ENCODE measurements at places on chromosomes 6 and 20.

- DNase-seq: no peak
These were observed 171.8 kb upstream of the BMP2 start for GRCh38 chr20:6595704-6596103.

GRCh38 chr6:12356983-12357972 is 67.1 kb downstream of the EDN1 start:
- DNase-seq: no peak

GRCh38 chr6:1609648-1610496 is at the start of gene FOXC1:
TSS of gene FOXC1 (plus strand) at chr6:1609915. CDS start at chr6:1610446, 531 bp downstream.
- no peak for DNase-seq

DNA sequence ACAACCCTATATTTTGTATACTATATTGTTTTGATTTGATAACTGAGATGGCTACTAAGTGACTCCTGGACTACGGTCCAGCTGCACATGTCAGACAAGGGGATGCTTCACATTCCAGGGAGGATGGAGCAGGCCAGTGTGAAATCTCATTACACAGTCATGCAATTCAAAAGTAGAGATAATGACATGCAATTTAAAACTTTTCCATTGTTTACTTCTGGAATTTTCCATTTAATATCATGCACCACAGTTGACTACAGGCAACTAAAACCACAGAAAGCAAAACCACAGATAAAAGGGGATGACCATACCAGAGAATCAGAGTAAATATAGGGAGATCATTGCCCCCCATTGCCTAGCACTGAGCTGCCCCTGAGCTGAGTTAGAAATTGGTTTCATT is 366.4 kb downstream of the BTBD9 start:
- DNase-seq: no peak

DNA sequence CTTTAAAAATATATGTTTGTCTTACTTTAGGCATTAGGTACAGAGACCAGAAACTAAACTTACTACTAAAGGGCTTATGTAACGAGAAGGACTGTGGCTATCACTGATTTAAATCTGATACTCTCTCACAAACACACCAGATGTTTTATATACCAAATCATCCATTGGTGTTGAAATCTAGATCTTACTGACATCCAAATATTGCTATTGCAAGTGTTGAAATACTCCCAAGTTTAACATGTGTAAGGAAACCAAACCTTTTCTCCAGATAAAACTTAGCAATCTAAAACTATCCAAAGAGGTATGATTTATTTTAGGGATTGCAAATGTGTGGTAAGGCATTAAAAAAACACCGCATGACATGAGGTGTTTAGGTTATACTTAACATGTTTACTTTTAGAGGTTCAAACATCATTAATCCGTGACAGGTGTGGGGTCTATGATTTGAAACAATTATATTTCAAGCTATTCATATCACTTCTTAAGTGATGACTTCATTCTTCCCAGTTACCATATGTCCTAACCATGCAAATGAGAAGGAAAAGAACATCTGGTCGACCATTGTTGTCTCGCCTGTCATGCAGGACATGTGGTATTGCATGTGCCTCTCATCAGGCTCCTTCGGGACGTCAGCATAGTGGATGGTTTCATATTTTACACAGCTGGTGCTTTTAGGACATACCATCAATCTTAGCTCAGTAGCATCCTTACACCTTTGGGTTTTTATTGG is 168.3 kb upstream of the SPACA1 start:
- no peak for DNase-seq

- DNase-seq: no peak
These were observed 8.6 kb upstream of the CALHM6 start for GRCh38 chr6:116452531-116452930.

DNA sequence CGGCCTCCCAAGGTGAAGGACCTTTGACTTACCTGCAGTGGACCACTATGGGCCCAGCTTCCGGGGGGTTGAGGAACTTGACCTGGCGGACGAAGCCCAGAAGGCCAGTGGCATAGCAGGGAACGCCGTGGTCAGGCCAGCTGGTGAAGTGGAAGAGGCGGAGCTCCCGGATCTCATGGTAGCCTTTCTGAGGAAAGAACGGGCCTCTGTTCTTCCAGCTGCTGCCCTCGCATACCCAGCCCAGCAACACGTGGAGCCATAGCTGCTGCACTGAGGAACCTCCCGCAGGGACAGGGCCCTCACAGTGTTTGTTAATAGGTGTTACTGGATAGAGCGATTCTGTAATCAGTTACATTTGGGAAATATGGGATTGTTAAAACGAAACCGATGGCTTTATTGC is 492.1 kb upstream of the CHD6 start:
- DNase-seq: no peak

DNA sequence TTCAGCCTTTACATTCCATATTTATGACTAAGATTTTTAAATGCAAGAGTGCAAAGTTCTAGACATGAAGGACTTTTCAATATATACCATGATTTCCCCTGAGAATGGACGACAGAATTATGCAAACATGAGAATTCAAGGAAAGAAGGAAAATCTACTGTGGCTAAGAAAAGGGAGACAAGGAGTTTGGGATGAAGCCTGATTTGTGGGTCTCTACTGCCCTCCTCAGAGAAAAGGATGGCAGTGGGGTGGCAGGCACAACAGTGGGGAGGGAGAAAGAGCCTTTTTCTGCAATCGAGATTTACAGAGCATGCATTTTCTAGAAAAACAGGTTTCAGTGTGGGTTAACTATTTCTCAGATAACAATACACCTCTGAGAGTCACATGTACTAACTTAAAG is 466.9 kb upstream of the NRSN1 start:
- no peak for DNase-seq

DNA sequence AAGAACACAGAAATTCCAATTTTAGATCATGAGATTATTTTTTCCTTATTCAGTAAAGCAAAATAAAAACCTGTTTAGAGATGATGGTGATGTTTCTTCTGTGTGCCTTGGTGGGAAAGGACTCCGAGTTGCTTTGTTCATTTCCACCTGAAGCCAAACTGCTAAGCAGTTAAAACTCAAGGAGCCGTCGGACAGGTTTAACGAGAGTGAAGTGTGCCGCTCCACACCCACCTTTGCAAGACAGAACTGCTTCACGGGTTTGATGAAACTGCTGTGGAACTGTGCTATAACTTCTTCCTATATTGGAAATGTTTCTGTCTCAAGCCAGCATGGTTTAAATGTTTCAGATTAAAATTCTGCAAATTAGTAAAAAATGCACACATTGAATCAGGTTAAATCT is 9.2 kb upstream of the DSP start:
- DNase-seq: no peak

GRCh38 chr20:18802012-18802634 is 11.5 kb upstream of the SCP2D1 start:
- no peak for DNase-seq

DNA sequence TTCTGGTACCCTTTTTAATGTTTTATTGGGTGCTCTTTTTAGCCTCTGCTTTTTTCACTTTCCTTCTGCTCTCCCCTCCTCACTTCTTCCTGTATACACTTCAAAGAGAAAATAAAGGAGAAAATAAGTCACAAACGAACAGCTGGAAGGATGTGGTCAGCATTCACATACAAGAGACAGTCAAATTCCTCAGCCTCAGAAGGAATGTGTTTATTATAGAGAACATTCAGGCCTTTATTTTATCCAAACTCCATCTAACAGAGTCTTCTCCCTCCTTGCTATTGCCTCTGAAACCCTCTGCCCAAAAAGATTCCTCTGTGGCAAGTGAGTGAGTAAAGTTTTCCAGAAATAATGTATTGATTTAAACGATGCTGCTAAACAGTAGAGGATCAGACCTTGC is 490.4 kb downstream of the FRK start:
- DNase-seq: no peak

- no peak for DNase-seq
These were observed 11.2 kb upstream of the GPSM3 start for GRCh38 chr6:32203426-32204267.

- no peak for DNase-seq
These were observed 38.1 kb downstream of the B4GALT5 start for GRCh38 chr20:49675368-49676151.

- DNase-seq: no peak
These were observed 379.0 kb downstream of the THBS2 start for GRCh38 chr6:168874637-168875036.

DNA sequence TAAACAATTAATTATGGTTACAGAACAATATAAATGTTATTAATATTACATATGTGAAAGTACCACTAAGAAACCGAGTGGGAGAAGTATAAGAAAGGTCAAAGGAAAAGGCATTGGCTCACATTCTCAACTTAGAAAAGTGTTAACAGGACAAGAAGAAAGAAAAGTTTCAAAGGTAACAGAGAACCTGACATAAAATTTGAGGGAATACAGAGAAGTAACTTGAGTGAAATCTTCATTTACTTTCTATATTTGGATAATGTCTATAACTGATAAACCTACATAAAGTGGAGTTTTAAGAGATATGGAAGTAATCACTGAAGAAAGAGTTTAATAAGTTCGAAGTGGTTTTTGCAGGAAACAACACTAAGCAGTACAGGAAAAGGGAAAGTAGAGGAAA is 30.1 kb downstream of the REPS1 start:
- DNase-seq: no peak

DNA sequence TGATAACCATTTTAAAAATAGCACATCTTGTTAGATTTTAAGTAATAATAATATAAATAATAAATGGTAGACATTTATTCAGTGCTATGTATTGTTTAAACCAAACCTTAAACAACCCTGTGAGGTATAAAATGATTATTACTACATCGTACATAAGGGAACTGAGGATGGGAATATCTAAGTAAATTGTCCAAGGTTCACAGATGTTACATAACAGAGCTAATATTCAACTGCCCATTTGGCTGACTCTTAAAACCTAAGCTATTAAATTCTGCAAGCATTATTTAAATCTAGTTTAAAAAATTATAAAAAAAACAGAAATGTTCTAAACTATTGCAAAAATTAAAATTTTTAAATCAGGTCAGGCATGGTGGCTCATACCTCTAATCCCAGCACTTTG is 175.1 kb downstream of the COL19A1 start:
- no peak for DNase-seq

DNA sequence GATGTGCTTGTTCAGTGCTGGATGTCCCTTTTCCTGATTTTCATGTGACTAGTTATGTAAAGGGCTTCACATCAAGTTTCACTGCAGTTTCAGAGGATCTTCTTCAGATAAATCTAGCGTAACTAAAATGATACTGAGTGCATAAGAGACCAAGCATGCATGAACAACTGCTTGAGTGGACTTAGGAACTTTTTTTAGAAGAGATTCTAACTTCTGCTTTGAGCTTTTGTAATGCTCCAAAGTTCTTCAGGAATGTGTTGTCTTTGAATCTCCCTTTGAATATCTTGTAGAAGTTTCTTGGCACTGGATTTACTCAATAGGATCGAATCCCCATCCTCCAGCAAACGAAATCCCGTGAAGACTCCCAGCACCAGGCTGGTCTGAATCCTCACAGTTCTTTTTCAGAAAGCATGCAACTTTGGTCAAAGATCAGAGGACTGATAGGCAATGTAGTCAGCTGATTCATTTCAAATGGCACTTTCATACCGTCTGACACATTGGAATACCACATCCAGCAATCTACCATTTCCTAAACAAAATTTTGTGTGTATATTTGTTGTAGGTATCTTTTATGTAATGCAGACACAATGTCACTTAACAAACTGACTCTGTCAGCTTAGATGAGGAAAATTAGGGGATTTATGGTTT is 33.2 kb downstream of the ENPP1 start:
- DNase-seq: no peak

GRCh38 chr6:119749335-119749734 is 399.8 kb upstream of the MAN1A1 start:
- no peak for DNase-seq

DNA sequence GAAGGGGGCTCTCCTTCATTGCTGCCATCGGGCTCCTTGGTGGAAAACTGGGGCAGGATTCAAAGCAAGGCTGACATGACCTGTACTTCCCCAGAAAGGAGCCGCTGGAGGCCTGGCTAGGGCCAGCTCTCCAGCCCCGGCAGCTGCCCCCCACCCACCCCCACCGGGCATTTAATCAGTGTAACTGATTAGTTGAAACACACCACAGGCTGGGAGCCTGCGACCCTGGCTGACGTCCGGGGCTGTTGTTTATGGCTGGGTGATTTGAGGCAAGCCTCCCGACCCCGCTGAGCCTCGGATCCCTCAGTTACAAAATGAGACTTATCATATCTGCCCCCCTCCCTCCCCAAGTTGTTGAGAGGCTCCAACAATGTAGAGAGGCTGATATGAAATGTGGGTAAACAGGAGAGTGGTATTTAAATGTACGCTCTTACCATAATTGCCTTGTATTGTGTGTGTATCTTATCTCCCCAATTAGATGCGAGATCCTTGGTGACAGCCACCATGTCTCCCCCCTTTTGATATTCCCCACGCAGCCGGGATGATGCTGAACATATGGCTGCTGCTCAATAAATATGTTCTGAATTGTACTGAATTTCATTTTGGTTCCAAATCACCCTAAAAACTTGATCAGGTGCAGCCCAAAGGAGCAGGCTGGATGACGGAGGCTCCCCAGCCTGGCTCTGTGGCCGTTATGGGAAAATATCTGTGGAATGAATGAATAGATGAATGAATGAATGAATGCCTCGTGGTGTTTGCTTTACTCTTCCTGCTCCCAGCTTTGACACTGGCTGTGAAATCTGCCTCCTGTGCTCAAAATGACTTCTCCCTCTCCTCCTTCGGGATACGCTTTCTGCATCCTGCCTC is 31.8 kb upstream of the APCDD1L start:
- no peak for DNase-seq

GRCh38 chr20:14055127-14055742 is 59.9 kb downstream of the MACROD2 start:
- no peak for DNase-seq

DNA sequence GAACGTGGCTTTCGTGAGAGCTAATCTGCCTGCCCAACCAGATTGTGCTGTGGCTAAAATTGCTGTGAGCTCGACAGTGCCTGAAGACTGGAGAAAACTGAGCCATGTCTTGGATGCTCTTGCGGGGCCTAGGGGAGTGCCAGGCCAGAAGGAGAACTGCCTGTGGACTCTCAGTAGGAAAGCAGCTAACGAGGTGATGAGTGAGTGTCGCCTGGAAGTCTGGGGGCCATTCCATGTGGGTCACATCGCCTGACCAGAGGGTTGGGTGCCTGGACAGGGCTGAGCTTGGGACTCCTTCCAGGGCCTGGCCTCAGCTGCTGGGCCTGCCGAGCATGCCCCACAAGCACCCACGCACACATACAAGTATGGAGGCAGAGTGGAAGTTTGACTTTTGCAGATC is 166.5 kb downstream of the VEGFA start:
- DNase-seq: no peak

DNA sequence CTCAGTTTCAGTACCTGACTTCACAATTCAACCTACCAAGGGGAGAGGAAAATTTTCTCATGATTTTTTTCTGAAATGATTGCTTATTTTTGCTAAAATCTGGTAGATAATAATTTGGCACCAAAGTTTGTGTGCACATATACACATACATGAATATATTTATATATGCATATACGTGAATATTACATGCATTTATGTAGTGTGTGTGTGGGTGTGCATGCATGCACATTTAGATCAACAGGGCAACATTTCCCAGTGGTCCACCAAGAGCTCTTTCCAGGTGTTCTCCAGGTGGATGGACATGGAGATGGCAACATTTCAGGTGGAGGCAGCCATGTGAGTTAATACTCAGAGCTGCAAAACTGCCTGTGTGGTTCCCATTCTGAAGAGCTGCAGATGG is 320.9 kb downstream of the SAMD5 start:
- DNase-seq: no peak

- DNase-seq: no peak
These were observed 76.8 kb downstream of the NCOA7 start for GRCh38 chr6:125867483-125867942.
